A549 treated with RU486 at 1 μM for 4 hours (cell line): ENCODE measurements at places on chromosomes 4 and X. TPM values are rescaled to one million over a fixed set of nuclear protein-coding genes. Genes with fewer than 3 reads are reported as not detected.

Gene DNAAF6
- not detected in 5 replicates for total RNA-seq

Gene KIF4A
- 24.2 to 29.0 TPM (median 27.9 TPM) in 5 replicates for total RNA-seq

Gene CTAG1A
- not detected in 5 replicates for total RNA-seq

Gene GYPE
- total RNA-seq: not detected in 5 replicates

Gene NHSL2
- 0.22 to 0.45 TPM (median 0.32 TPM) in 5 replicates for total RNA-seq
